ENCODE measurements at places on chromosomes 13 and 19.

GRCh38 chr13:95433537-95433936 lies 119.0 kb upstream of the CLDN10 start:
- DNase-seq, result no peak

GRCh38 chr19:12752056-12752781 lies 628 bp downstream of the BEST2 start:
- DNase-seq, result no peak

DNA sequence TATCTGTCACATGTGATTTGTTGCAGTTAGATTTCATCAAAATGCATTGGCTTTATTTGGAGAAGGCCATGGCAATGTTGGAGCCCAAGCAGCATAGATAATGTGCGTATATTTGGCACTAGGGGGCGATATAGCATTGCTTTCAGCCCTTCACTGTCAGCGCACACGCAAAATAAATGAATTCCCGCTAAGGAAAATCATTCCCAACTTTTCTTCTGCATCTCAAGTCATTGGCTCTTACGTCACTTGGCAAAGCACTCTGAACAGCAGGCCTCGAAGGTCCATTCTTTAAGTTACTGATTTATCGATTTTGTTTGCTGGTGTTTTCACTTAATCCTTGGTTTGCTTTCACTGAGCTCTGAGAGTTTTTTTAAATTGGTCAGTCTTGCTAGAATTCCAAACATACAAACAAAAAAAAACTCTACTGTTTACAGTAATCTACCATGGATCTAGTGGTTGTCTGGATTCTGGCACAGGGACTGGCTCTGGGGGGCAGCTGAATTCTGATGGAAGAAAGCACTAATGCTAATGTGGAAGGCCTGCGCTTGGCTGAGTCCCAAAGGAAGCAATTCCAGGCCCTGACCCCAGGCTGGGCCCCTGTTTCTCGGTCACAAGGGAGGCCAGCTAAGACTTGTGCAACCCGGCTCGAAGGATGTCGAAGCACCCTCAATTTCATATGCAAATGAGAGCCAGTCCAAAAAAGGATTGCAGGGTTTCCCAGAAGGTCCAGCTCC lies 97.7 kb upstream of the IPO5 start:
- DNase-seq, result peak; percentile 39

DNA sequence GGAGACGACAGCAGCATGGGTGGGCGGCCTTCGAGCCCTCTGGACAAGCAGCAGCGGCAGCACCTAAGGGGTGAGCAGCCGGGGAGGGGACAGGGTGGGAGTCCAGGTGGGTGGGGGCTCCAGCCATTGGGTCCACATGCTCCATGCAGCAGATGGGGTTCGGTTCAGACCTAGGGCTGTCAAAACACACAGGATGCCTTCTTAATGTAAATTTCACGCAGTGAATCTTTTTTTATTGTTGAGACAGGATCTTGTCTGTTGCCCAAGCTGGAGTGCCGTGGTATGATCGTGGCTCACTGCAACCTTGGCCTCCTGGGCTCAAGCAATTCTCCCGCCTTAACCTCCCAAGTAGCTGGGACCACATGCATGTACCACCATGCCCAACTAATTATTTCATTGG lies 15.9 kb downstream of the PGLS start:
- peak; percentile 14 for DNase-seq

DNA sequence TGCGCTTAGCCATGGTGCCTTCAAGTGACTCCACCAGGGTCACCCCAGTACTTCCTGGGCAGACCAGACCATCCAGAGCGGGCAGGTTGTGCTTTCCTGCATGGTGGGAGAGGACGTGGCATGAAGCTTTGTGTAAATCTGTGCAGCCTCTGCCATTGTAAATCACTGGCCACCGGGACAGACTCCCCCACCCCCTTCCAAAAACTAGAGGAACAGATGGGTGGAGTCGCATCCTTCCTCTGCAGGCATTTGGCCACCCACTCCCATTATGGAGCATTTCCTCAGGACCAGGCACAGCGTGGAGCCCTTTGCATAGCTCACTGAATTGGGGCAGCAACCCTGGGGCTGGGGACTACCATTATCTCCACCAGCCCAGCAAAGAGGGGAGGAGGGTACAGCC lies 8.2 kb downstream of the BCKDHA start:
- no peak for DNase-seq

GRCh38 chr13:79468819-79469218 lies 12.1 kb upstream of the NDFIP2 start:
- peak; percentile 43 for DNase-seq

- DNase-seq, result no peak
Measured at GRCh38 chr13:110546926-110547325, 14.6 kb downstream of the RAB20 start.

- no peak for DNase-seq
Measured at GRCh38 chr13:74009100-74009668, 125.0 kb downstream of the KLF12 start.

- DNase-seq, result no peak
Measured at GRCh38 chr13:74025369-74025768, 108.8 kb downstream of the KLF12 start.

DNA sequence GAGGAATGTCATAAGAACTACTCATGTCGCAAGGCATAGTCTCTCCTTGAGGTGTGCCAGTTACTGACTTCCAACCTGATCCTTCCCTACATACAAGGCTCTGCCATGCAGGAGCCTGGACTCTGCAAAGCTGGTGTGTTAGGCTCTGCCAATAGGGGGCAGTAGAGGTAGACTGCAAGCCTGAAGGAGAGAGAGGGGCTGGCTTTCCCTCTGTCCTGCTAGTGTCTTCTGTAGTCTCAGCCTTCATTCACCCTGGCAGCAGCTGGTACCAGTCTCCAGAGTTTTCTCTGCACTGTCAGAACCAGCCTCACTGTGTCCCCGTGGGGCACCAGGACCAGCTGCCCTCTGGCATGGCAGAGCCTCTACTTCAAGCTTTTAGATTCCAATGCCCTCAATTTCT lies 14.5 kb downstream of the SHISA2 start:
- DNase-seq, result no peak

DNA sequence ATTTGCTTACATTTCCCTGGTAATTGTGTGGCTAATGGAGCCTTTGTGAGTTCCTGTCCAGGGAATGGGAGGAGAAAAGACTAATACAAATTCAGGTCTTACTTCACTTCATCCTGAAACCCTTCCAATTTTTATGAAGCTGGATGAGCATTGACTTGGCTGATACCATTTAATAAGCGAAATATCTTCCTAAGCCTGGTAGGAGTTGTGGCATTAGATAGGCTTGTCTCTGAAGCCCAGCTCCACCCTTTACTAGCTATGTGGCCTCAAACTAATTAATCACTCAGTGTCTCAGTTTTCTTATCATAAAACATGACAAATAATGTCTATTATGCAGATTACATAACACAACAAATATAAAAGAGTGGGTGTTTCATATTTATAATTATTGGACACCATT lies 106.3 kb downstream of the FGF9 start:
- DNase-seq, result no peak

- DNase-seq, result no peak
Measured at GRCh38 chr19:18441804-18442788, 4.2 kb upstream of the ISYNA1 start.

DNA sequence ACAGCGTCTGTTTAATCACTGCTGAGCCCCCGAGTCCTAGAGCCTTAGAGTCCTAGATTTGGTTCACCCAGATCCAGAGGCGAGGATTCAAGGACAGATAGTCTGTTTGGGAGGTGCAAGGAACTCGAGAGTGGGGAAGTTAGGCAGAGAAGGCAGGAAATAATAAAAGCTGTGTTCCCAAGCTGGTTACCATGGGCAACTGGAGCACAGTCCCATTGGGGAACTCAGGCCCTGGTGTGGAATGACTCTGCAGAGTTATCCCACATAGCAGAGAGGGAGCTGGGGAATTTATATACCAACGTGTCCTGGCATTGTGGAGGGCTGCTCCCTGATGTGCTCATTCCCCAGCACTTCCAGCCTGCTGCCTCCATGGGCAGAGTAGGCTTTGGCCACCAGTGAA lies 9.7 kb downstream of the IGSF23 start:
- peak; percentile 39 for DNase-seq

DNA sequence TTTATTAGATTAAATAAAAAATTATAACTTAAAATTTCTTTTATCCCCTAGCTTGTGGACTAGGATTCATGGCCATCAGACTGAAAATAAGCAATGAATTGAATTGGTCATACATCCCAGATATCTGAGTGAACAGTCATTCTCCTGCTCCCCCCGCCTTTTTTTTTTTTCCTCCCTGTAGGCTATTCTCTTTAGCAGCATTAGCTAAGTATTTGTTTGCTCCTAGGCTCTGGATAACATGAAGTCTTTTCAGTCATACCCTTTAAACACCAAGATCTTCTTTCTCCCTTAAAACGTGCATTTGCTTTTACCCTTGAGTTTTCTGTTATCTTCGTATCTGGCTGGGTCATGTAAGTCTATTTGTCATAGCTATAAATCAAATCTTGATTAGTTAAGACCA lies 866.7 kb upstream of the SPRY2 start:
- DNase-seq, result no peak

GRCh38 chr19:18932216-18932841 lies 8.7 kb downstream of the HOMER3 start:
- DNase-seq, result no peak

DNA sequence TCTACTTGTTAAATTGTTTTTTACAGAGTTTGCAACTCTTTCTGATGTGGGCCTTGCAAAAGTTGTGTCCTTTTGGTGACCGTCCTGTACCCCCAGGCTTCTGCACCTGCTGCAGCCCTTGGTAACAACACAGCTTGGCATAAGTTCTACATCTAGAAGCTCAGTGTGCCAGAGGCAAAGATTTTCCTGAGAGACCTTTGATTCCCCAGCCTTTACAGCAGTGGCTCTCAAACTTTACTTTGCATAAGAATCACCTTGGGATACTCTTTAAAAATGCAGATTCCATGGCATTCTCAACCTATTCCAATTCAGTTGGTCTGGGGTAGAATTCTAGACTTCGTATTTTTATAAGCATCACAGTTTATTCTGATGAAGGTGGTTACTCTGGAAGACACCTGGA lies 260.9 kb downstream of the DCT start:
- DNase-seq, result no peak

DNA sequence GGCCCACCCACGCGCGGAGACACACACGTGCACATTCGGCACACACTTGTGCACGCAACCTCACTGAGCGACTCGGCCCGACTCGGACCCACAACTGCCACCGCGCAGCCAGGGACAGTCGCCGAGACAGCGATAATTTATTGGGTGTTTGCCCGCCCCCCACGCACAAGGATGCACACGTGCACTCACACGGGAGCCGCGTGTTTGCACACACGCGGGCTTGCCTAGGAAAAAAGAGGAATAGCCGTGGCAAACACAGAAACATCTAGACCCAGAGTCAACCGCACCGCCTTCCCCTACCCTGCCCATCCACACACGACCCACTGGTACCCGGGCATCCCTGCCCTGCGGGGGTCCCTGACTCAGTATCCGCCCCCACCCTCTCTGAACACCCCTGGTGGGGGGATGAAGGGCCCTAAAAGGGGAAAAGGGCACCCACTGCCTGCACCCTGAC lies 1.1 kb upstream of the SSBP4 start:
- DNase-seq, result no peak

DNA sequence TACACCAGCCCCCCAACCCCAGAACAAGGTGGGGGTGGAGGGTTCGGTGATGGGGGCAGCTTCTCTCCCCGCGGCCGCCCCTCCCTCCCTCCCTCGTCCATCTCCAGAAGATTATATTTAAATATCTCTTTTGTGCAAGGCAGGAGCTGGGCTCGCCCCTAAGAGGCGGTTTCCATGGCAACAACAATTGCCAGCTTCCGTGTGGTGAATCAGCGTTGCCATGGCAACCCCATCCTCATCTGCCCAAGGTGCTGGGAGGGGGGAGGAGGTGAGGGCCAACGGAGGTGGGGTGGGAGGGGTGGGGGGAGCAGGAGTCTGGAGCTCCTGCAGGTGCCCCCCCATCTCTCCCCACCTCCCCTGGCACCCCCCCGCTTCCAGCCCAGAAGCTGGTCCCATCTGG lies 46.4 kb downstream of the CELF5 start:
- peak; percentile 73 for DNase-seq

GRCh38 chr19:5417495-5418436 lies 37.5 kb upstream of the ZNRF4 start:
- DNase-seq, result no peak

DNA sequence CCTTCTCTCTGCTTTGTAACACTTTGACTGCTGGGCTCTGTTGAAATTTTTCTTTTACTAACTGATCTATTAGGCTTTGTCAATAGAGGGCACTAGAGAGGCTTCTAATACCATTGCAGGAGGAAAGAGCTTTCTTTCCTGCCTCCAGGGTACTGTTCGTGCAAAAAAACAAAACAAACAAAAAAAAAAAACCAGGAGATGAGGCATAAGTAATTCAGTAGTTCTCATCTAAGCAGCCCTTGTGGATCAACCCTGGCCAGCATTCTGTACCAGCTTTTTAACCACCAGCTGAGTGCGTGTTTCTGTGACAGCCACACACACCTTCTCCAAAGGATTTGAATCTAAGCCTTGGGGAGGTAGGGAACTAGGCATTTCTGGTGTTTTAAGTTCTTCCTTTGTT lies 1707.6 kb upstream of the SLC10A2 start:
- peak; percentile 65 for DNase-seq

DNA sequence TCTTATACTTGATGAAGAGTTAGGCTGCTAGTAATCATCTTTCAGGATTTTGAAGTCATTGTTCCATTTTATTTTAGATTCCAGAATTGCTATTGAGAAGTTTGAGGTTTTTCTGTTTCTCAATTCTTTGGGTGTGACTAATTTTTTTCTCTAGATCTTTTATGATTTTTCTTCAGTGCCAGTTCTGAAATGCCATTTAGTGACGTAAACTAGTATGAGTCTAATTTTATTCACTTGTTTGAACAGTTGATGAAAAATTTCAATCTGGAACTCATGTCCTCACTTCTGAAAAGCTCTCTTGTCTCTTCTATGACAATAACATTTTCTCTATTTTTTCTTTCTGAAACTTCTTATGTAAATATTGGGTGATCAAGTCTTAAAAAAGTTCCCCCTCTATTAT lies 188.5 kb upstream of the HTR2A start:
- no peak for DNase-seq

- DNase-seq, result no peak
Measured at GRCh38 chr19:45729800-45730290, 851 bp downstream of the FBXO46 start.

- peak; percentile 78 for DNase-seq
Measured at GRCh38 chr19:2148482-2149135, 2.8 kb downstream of the AP3D1 start.

DNA sequence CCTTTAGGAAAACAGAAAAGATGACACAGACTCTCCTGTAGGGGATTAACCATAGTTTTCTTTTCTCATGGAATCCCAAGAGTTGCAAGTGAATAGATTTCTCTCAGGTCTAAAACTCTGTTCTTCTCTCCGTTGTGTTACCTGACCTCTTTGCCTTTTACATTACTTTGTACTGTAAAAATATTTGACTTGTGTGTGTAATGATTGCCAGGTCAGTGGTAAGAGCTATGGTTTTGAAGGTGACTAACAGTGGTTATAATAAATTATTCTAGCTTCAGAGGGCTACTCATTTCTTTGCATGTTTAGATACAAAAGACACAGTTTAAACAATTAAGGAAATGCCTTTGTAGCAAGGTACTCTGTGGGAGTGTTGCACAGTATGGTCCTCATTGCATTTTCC lies 23.0 kb upstream of the PSG2 start:
- no peak for DNase-seq

Data from MV-4-11 (cell line).